ENCODE measurements at places on chromosomes 12 and 14.

- no peak for DNase-seq
These were observed 66.4 kb downstream of the DCAF5 start for GRCh38 chr14:69086537-69086936.

DNA sequence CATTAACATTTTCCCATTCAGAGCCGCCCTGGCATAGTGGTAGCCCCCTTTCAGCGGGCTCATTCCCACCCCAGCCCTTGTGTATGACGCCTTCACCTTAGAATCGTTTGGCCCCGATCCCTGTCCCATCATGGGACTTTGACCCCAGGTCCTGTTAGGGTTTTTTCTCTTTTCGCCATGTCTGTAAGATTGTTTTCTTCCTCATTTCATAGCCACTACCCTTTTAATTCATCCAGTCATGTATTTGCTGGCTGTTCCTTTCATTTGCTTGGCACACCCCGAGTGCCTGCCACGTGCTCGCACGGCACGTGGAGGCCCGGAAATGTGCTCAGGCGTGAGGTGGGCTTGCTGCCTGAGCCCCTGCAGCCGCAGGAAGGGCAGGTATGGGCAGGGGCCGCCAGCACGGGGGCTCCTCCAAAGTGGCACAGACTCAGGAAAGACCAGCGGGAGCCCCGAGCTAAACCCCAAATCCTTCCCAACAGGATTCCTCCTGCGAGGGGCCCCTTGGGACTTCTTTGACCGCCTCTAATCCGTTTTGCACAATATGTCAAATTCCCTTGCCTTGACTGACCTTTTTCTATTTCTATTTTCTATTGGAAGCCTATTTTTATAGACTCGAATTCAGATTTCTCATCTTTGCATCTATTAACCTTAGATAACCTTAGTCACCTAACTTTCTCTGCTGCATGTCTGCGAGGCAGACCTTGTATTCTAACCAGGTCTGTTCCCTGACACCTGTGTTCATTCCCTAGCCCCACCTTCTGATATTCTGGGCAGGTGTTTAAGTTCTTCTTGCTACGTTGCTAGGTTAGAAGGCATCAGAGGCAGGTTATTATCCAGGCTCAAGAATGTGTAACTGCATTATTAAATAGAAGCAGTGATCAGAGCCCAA is 114.8 kb downstream of the EML1 start:
- DNase-seq, result no peak

DNA sequence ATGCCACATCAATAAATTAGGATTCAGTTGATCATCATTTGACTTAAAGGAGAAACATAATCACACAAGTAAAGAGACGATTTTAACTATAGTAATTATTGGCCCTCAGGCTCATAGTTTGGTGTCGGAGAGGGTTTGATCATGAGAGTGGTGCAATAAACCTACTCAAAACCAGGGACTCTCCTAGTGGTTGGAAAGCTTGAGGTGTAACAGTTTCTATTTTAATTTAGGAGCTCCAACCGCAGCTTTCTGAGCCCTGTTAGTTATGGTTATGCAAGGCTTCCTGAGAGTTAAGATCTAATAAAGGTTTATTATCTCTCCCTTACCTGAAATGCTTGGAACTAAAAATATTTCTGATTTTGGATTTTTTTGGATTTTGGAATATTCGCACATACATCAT is 36.4 kb downstream of the TMTC2 start:
- no peak for DNase-seq

DNA sequence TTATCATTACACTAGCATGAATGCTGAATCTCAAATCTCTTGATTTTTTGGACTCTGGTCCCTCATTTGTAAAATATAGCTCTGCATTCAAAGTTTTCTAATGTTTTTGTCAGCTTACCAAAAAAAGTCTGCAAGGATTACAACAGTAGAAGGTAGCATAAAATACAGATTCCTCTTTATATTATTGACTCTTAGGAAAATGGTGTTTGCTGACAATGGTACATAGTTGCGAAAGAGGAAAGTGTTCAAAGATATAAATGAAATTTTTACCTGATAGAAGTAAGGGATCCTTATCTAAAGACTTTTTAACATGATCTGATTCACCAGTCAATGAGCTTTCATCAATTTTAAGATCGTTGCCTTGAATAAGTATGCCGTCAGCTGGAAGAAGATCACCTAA is 74.1 kb downstream of the ATP2B1 start:
- no peak for DNase-seq

DNA sequence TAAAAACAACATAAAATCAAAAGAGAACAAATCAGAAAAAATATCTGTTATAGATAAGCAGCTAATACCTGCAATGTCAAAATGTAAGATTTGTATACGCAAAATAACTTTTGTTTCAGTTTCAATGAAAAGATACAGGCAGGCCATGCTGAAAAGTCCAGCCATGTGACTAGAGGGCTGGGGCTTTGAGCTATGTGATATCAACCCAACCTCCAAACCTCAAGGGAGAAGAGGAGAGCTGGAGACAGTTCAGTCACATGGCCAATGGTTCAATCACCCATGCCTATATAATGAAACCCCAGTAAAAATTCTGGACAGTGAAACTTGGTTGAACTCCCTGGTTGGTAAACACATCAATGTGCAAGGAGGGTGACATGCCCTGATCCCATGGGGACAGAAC is 5.3 kb downstream of the COX16 start:
- no peak for DNase-seq

- no peak for DNase-seq
These were observed 14.2 kb upstream of the LRIG3 start for GRCh38 chr12:58934528-58934927.

- no peak for DNase-seq
These were observed 18.7 kb upstream of the CREBL2 start for GRCh38 chr12:12592930-12593329.

DNA sequence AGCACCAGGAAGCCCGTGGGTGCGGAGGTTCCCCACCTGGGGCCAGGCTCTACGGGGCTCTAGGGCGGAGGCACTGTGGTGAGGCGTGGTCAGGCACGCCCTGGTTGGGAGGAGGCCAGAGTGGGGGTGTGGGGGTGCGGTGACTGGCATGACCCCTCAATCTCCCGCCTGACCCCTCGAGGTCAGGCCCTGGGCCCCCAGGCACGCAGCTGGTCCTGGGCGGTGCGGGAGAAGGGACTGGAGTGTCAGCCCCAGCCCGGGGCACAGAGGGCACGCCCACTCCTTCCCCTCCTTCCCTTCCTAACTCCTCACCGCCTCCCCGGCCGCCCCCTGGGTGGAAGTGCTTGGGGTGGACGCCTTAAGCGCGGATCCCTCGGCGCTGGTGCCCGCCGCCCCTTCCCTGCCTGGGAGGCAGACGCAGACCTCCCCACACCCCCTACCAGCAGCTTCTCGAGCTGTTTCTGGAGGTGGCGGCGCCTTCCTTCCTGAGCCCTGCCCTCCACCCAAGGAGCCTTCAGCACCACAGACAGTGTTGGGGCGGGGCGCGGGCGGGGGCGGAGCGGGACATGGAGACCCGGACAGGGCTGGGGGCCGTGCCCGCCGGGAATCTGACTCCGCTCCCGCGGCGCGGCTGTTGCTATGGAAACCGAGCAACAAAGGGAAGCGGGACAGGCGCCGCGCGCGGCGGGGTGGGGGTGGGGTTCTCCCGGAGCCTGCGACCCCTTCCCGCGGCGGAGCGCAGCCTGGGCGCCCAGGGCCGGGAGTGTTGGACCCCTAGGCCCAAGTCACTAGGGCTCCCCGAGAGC is 741 bp upstream of the CRIP2 start:
- DNase-seq, result peak; percentile 86

DNA sequence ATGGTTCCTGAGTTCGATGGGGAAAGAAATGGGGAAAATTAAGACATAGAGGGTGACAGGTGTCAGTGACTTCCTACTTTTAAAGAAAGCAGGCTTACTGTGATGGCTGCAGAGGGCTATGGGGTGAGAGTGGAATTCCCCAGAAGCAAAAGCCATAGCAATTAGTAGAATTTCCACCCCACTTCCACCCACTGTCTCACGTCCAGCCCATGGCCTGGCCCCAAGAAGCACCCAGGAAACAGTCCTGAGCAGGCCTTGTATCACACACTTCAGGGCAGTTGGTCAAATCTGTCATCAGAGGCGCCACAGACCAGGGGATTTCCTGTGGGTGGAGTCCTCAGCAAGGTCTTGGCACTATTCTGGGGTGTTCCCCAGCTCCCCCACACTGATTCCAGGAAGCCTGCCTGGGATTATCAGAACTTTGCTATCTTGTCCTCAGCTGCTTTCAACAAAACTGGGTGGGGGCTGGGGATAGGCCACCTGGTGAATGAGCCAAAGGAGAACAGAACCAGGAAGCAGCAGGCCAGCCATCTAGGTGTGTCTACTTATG is 120.1 kb upstream of the CCND2 start:
- DNase-seq, result peak; percentile 74

GRCh38 chr12:121797937-121798786 is 4.7 kb upstream of the RHOF start:
- no peak for DNase-seq

DNA sequence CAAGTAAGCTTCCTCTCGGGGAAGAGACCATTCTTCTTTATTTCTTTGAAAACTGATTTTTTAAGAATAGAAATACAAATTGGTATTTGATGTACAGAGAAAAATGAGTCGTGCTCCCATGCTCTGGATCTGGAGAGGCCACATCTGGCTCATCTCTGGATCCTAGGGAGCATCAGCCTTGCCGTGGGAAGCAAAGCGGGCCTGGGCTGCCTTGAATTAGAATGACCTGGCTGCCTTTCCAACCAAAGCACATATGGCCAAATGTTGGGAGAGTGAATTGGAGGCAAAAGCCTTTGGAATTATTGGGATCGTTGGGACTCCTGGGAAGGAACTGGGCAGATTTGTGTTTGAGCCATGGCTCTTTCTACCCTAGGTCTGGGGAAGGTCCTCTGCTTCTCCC is 80.0 kb downstream of the SLC25A47 start:
- no peak for DNase-seq

GRCh38 chr12:106332536-106332935 is 25.0 kb upstream of the POLR3B start:
- DNase-seq, result no peak

- no peak for DNase-seq
These were observed 151.8 kb upstream of the HMGA2 start for GRCh38 chr12:65672441-65672840.

DNA sequence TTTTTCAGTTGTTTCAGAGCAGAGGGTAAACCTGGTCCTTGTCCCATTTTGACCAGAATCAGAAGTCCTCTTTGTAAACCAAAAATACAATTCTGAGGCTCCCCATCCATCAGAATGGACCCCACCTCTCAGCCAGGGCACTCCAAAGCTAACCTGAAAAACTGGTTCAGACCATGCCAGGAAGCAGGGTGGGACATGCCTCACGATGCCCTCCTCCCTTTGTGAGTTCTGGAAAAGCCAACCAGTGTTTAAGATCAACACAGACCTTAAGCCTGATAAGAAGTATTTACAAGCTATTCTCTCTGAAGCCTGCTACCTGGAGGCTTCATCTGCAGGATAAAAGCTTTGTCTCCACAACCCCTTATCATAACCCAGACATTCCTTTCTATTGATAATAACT is 35.4 kb downstream of the TNFAIP2 start:
- no peak for DNase-seq

GRCh38 chr14:52033101-52033642 is 35.7 kb downstream of the NID2 start:
- no peak for DNase-seq

DNA sequence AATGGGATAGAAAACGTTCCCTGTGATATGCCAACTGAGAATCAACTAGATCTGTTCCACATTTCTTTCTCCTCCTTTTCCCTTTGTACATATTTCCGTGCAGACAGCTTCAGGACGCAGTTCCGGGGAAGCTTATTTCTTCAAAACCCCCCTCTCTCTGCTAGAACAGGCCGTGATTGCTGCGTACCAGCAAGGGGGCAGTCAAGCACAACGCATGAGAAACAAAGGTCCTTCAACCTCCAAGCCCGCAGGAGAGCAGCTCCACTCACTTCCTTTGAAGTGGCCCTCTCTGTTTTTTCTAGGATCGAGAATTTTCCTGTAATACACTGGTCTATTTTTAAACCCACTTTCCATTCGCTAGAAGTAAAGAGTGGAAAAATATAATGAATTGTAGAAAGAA is 80.8 kb downstream of the ZNF664 start:
- no peak for DNase-seq

GRCh38 chr12:65695113-65695865 is 129.0 kb upstream of the HMGA2 start:
- DNase-seq, result no peak

- DNase-seq, result no peak
These were observed 90.1 kb upstream of the FLRT2 start for GRCh38 chr14:85439696-85440328.

DNA sequence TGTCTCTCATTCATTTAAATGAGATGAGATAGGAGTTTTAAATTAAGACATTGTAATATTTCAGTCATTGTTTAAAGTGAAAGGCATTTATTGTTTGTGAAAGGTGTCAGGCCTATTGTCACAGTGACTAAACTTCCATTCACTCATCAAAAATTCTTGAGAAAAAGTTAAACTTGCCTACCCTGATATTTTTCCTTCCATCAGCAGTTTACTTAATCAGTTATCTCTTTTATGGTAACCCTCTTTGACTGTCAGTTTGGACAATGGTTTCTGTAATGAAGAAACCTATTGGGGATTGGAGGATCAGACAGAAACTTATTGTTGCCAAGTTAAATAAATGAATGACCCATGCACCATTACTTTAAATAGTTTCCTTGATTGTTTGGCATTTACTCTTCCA is 241.6 kb downstream of the NUBPL start:
- DNase-seq, result no peak

DNA sequence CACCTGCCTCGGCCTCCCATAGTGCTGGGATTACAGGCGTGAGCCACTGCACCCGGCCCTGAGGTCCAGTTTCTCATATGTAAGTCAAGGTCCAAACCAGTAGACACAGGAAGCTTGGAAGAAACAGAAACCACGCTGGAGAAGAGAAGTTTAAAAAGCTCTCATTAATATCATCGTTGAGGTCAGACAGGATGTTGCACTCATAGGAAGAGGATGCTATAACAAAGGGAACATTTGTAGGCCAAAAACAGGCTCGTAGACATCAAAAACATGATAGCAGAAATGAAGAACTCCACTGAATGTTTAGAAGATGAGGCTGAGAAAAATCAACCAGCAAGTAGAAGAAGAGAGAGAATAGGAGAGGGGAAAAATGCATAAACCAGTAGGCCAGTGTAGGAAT is 46.8 kb downstream of the ACACB start:
- DNase-seq, result no peak

GRCh38 chr12:96073346-96074330 is 38.3 kb upstream of the LTA4H start:
- DNase-seq, result no peak

GRCh38 chr12:132579744-132580143 is 30.6 kb downstream of the LRCOL1 start:
- no peak for DNase-seq

- no peak for DNase-seq
These were observed 62.5 kb downstream of the CCDC88C start for GRCh38 chr14:91354979-91355685.

DNA sequence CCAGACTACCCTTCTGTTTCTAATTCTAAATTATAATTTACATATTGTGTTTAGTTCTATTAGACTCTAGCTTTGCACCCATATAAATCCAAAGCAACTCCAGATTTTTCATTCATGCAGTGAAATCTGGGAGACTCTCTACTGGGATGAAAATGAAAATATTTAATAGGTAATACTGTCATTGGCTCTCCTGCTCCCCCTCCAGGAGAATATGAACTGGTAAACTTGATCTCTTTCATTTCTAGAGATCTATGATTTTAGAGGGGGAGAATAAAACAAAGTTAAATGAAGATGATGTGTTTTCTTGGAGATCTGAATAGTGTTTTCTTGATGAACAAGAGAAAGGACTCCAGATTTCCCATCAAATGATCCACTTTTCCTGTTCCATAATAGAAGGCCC is 104.3 kb upstream of the TMCC3 start:
- no peak for DNase-seq

Measured in activated CD4-positive, alpha-beta T cell treated with anti-CD3 and anti-CD28 coated beads, Interleukin-2, amount 10 ng/mL, durations not matched to agents 7 days and 5 days (primary cell).